Hepatocyte (in vitro differentiated cells): ENCODE measurements at places on chromosomes 1 and 21. TPM values are rescaled to one million over a fixed set of nuclear protein-coding genes. Genes with fewer than 3 reads are reported as not detected.

- DNase-seq: no peak
Measured at GRCh38 chr1:28256197-28256827, 3.0 kb upstream of the SESN2 start.

DNA sequence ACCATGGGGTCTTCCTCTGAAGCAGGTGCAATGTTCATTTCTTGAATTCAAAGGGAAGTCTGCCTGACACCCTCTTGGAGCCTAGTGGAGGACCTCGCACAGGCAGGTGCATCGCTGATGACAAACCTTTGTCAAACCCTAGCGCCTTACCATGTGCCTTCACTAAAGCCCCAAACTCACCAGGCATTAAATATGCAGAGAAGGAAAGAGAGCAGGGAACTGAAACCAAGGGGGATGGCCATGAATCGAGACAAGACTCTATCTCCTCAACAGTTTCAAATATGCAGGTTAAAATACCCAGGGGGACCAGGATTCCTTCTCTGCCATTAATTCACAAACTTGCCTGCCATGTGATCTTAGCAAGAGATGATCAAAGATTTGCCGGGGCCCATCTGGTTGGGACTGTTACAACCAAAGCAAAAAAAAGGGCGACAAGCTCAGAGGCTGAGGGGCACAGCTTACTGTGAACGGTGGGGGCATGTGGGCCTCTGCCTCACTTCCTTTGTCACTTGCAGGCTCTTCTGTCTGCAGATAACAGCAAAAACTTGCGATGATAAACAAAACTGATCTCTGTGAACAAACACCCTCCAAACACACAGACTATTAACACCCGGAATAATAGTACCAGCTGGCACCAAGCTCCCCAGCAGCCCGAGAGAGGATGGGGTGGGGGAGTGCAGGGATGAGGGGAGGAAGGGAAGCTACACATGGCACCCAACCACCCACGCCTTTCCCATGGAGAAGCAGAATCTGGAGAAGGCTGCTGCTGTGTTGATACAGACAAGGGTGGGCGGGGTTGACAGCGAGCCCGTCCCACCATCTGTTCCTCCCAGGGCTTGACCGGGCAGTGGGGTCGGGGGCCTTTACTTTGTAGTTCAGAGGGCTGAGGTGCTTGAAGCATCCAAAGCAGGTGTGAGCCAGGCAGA, 33.9 kb downstream of the TMEM63A start:
- DNase-seq: no peak

DNA sequence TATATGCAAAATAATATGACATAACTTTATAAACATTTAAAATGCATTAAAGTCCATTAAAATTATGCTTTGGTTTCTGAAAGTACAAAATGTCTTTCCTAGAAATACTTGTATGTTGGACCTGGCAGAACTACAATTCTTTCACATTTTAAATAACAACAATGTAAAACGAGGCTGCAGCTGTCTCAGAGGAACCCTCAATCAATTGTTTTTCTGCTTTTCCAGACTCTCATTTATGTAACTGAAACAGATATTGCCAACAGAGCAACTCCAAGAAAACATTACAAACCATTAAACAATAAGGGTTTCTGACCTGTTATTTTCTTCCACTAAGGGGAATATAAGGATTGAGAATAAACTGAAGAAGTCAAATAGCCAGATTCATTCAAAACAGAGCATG, 1193.4 kb downstream of the NCAM2 start:
- no peak for DNase-seq

DNA sequence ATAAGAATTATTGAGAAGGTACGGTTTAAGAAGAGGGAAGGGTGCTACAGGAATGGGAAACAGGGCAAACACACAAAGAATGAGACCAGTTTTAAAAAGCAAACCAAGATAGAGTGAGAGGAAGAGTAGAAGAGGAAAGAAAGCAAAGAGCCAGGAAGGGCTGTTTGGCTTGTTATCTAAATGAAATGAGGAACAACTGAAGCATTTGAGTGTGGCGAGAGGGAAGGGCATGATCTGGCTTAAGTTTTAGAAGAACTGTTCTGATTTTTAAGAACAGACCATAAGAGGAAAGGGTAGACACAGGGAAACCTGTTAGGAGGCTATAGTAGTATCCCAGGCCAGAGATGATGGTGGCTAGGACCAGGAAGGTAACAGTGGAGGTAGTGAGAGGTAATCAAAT, 73.8 kb downstream of the TUT4 start:
- no peak for DNase-seq

DNA sequence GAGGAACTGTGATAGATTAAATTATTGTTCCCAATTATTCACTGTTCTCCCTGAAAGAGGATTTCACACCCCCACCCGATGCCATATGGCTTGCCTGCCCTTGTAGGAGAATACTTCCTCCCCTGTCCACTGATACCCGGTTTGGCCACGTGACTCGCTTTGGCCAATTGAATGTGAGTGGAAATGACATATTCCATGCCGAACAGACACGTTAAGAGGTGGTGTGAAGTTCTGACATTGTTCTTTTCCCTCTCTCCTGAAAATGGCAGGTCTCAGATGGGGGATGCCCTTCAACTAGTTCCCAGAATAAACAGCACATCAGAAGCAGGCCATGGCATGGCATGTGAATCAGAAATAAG, 5.3 kb downstream of the STUM start:
- no peak for DNase-seq

- no peak for DNase-seq
Measured at GRCh38 chr1:234724516-234725176, 114.7 kb upstream of the IRF2BP2 start.

CTSK gene
- total RNA-seq: 54.3 and 57.0 TPM in 2 replicates
